ENCODE measurements at places on chromosomes 7 and 10.

- no peak for DNase-seq
Measured at GRCh38 chr10:68251151-68251550, 19.2 kb upstream of the ATOH7 start.

DNA sequence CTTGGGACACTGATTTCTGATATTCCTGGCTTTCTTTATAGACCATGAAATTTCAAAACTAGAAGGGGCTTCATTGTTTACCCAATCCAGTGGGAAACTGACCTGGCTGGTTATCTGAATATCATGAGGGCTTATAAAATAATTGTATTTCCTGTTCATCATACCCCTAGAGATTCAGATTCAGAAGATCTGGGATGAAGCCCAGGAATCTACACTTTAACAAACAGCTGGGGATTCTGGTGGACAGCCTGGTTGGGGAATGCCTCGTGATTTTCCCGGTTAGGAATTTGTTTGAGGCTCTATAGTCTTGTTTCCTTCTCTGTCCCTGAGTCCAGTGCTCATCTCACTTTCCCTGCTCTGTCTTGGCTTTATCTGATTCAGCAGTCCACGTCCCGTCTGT is 110.3 kb downstream of the ADRA2A start:
- DNase-seq = no peak

DNA sequence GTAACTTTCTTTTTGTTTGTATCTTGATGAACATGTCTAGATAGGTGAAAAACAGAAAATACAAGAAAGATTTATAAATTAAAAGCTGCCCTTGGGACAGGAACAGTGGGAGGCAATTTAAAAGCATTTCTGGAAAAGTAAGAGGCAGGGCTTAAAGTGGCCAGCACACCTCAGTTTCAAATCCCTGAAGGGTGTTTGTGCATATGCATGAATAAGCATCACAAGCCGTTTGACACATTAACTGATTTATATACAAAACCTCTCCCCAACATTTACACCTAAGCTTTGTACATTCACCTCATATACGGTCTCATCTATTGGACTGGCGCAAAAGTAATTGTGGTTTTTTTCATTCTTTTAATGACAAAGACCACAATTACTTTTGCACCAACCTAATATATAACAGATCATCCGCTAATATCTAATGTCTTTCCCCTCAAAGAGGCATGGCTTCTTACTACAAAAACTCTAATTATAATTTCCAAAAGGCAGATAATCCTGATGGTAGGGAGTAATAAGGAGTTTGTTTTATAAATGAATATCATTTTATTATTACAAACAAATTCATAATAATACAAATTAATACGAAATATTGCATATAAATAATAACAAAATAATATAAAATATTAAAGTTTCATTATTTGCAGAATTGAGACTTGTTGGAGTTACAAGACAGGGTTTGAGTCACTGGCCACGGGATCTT is 48.3 kb downstream of the LRGUK start:
- DNase-seq = no peak

DNA sequence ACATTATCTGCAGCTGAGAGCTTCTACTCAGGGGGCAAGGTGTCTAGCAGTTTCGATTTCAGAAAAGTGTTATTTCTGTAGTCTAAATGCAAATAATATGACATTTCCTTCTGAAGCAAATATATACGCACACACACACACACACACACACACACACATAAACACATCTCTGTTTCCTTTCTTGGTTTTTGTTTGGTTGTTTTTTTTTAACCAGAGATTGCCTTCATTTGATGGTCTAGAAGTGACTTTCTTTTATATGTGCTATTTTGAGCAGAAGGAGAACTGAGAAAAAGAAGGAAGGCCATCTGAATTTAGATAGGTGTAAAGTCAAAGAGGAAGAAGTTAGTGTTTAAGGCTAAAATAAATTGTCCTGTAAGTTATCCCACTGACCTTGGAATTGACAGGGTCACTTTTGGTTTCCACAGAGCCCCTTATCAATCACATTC is 142.2 kb downstream of the TRIL start:
- DNase-seq = no peak

GRCh38 chr7:33582104-33582503 is 323.2 kb upstream of the BMPER start:
- DNase-seq = no peak

GRCh38 chr7:29039821-29040578 is 81.9 kb upstream of the TRIL start:
- no peak for DNase-seq

DNA sequence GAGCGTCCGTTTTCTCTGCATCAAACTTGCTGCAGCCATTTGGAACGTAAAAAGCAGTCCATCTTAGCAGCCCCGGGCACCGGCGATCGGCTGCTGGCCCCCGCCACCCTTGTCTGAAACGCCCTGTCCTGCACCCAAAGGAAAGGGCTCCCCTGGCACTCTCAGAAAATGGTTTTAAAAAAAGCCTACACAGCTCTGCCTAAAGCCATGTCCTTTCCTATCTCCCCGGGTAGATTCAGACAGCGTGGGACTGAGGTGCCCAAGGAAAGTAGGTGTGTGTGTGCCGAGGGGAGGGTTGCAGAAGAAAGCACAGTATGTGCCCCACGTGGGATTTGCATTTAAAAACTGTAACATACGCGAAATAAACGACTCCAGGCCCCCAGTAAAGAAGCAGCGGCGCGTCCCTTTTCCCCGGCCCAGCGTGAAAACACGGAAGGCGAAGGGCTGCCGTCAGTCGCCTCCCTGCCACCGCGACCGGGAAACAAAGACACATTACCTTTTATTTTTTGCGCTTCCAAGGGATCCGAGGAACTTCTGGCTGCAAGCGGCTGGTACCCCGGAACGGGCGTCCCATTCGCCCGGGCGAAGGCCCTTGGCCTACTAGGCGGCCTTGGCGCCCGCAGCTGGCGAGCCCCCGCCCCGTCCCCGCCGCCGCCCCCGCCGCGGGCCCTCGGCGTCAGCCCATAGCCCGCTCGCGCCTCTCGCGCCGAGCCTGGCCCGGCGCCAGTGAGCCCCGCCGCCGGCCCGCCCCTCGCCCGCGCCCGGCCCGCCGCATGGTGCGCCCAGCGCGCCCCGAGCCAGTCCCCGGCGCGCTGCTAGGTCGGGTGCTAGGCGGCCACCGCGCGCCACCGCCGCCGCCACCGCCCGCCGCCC is 304.6 kb downstream of the PRPF18 start:
- DNase-seq = no peak

GRCh38 chr10:117541909-117542705 is 439 bp upstream of the EMX2 start:
- no peak for DNase-seq

GRCh38 chr7:17304926-17305325 is 6.5 kb downstream of the AHR start:
- peak; percentile 5 for DNase-seq

DNA sequence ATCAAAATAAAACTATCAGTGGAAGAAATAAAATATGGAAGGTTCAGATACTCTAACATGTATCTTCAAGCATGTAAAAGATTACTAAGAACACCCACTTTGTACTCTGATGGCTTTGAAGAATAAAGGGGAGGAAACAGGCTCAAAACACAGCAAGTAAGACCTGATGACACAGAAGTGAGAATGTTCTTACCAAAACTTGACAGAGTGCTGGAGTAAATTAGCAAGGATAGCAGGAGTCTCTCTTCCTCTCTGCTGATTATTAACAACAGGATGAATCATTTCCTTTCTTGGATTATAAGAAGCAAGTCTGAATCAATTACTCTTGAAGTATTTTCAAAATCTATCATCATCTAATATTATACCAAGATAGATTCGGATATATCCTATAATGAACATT is 47.5 kb downstream of the GLI3 start:
- no peak for DNase-seq

GRCh38 chr7:108086546-108086945 is 43.6 kb downstream of the LAMB4 start:
- DNase-seq = no peak

- DNase-seq = no peak
Measured at GRCh38 chr10:16545116-16545736, 23.5 kb upstream of the C1QL3 start.

DNA sequence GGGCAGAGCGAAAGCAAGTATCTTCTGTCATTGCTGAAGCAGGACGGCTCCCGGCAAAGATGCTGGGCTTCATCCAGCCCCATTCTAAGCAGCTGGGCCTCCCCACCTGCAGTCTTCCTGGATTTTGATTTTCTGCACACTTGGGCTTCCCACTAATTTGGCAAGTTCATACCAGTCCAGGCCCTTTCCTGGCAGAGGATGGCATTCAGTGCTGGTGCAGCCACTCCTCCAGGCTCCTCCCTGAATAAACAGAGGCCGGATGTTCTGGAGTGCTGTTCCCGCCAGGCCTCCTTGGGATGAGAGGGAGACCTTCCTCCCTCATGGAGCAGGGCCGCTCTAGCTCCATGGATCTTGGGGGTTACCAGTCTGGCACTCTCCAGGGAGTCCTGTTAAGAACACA is 3.4 kb downstream of the BAG3 start:
- no peak for DNase-seq

GRCh38 chr10:73920089-73920488 is 9.2 kb downstream of the PLAU start:
- no peak for DNase-seq

DNA sequence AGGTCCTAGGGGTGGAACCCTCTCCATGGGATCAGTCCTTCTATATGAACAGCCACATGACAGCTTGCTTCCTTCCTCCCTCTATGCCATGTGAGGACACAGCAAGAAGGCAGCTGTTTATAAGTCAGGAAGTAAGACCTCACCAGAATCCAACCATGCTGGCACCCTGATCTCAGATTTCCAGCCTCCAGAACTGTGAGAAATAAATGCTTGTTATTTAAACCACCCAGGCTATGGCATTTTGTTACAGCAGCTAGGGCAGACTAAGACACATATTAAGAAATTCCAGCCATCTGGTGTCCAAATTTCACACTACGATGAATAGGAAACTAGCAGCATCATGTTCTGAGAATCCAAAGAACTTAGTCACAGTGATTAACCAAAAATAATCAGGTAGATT is 140.1 kb downstream of the ZFAND4 start:
- DNase-seq = no peak

DNA sequence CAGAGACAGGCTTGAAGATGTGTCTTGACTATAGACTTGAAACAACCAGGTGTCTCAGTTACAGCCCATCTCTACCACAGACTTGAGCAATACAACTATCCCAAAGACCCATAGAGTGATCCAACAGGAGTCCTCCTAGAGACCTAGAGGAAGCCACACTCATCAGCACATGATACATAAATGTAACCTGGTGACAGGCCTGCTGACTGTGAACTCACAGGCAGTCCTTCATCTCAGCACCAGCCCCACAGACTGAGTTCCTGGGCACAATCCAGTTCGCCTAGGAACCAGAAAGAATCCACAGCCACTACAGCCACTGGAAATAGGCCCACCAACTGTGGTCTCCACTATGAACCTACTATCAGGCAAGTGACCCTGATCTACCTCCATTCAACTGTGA is 121.3 kb downstream of the MACC1 start:
- no peak for DNase-seq

DNA sequence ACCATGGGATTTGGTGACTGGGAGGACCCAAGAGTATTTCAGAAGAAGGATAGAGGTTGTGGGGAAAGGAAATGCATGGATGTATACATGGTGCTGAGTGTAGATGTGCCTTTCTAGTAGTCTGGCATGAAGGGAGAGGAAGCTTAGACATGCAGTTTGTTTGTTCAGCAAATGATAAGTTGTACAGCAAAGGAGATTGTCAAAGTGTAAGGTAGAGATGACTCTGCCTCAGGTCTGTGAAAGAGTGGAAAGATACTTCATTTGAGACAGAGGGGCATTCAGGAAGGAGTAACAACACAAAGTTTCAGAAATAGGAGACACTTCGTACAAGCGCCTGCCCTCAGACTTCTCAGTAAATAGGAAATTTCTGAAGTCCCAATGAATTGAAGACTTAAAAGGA is 152.3 kb downstream of the CELF2 start:
- no peak for DNase-seq

DNA sequence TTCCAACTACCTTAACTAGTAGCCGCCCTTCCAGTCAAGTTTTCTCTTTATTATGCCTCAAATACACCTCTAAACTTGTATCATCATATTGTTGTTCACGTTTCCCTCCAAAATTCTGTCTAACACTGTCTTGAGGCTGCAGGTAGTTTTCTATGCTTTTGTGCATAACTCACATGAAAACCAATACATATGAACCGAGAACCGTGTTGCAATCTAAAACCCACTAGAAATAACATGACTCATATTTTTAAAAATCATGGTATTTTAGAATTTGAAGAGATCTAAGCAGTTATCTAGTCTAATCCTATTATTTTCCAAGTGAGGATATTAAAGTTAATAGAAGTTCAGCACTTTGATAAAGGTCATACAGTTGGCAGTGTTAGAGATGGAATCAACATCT is 18.2 kb downstream of the LIPF start:
- no peak for DNase-seq

DNA sequence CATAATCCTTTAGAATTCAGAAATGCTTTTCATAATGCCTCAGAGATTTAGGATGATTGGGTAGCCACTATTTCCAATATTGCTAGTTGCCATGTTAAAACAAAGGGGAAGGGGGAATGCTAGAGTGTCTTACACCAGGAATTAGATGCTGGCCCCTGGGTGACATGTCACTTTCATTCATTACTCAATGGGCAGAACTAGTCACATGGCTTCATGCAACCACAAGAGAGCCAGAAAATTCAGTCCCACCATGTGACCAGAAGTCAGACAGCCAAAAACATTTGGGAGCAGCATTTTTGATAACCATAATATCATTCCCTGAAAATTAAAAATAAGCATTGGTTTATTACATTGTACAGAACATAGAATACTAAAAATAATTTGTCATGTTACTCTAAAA is 81.2 kb downstream of the CREB5 start:
- no peak for DNase-seq

GRCh38 chr10:97270523-97271154 is 21.8 kb downstream of the ARHGAP19 start:
- no peak for DNase-seq

- no peak for DNase-seq
Measured at GRCh38 chr7:30657131-30657530, 25.1 kb downstream of the CRHR2 start.

DNA sequence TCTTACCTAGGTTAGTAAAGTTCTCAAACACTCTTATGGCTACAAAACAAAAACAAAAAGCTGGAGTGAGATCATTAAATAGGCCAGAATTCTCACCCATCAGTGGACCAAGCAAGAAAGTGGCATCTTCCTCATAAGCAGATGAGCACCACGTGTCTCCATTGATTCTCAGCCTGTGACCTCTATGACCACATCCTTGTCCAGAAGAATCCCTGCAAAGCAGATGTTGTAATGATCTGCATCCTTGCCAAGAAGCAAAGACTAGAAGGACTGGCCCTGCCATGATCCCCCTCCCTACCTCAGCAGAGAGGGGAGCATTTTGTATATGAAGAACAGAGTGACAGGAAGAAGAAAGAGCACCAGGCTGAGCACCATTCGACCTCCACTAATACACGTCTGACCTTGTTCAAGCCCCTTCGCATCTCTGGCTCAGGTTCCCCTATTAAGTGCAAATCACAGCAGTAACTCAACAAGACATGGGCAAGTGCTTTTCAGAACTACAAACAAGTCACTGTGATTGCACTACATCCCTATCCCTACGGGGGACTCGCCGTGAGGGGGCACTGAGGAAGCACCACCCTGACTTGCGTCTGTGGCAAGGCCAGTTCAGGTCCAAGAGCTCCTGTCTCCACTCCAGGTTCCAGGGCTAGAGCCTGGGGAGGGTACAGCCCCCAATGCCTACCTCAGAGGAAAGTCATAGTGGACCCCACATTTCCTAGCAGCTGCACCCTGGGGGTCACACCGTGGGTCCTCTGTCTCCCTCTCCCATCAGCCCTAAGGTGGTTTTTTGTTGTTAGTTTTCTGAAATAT is 22.2 kb upstream of the RASSF4 start:
- no peak for DNase-seq
